ENCODE measurements at places on chromosomes 1 and 21. TPM values are rescaled to one million over a fixed set of nuclear protein-coding genes. Genes with fewer than 3 reads are reported as not detected.

Gene SLC6A9
- 62.2 TPM for total RNA-seq

Gene CHRM3
- total RNA-seq, result 0.56 TPM

Gene SPRR2D
- 430 TPM for total RNA-seq

Gene SERTAD4
- not detected for total RNA-seq

Gene AVPR1B
- not detected for total RNA-seq

Gene OR2L8
- total RNA-seq, result not detected

Gene RNF19B
- 38.0 TPM for total RNA-seq

DNA sequence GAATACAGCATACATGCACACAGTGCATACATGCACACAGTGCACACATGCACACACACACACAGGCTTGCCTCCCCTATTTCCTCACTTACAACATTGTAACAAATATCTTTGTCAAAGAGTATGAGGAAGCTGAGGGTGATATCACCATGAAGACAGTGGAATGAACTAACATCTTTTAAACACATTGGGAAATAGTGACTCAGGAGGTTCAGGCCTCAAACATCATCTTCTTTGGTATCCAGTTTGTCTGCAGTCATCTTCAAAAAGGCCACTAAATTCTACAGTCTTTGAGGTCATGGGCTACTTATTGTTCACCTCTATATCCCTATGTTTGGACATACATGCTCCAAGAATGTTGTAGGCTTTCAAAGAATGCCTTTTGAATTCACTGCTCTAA, 2.1 kb upstream of the LCE2B start:
- no peak for DNase-seq
- no peaks in the 10 kb centered on the region for H3K4me1 ChIP-seq
- H3K27me3 ChIP-seq, result peaks cover 44% of the 10 kb centered on the region
- no peaks in the 10 kb centered on the region for H3K36me3 ChIP-seq

DNA sequence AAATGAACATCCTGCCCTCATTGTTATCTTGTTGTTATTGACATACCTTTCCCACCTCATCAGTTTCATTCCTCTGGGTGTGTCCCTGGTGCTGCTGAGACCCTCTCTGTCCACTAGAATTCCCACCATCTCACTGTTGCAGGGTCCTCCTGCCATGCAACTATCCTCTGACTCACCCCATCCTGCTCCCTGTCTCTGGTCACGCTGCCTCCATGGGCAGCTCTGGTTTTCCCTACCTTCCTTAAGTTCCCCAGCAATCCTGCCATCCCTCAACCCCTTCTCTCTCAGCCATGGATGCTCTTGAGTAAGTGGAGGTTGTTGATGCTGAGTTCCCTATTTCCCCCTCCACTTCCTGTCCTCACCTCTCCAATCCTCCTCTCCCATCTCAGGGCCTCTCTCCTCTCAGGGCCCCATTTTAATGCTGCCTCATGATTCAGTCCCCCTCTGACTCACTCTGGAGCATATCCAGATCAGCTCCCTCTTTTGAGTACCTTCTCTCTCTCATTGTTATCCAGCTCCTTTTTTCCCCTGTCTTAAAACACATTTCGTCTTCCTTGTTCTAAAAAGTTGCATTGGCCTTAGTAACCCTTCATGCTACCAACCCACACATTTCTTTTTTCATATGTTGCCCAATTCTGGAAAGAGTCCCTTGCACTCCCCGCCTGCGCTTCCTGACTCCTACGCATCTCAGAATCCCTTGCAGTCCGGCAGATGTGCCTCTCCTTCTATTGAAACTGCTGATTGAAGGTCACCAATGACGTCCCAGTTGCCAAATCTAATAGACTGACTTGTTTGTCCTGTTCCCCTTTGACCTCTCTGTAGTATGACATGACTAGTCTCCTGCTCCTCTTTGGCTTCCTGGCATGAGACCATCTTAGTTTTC, 92.0 kb downstream of the CNIH3 start:
- no peaks in the 10 kb centered on the region for H3K36me3 ChIP-seq
- H3K4me3 ChIP-seq, result no peak overlapping the region
- H3K27me3 ChIP-seq, result peaks cover 10% of the 10 kb centered on the region
- H3K4me1 ChIP-seq, result peaks cover 11% of the 10 kb centered on the region

DNA sequence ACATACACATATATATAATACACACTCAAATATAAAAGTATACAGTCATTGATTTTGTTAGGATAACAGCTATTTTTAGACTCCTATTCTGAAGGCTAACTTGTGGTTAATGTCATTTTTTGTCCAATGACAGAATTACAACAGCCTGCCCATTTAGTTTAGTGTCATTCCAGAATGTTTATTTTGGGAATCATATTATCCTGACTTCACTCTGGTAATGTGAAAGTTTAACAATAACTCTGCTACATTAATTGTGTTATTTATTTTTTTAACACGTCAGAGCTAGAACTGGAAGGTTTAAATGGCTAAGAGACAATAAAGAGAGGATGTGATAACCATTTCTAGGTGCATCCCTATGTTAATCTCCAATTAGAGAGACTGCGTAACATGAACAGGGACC, 648.1 kb downstream of the USP25 start:
- H3K4me3 ChIP-seq, result no peak overlapping the region
- H3K27me3 ChIP-seq, result no peaks in the 10 kb centered on the region
- no peak overlapping the region for H3K27ac ChIP-seq
- no peaks in the 10 kb centered on the region for H3K36me3 ChIP-seq
- no peak for DNase-seq

- no peak overlapping the region for H3K4me3 ChIP-seq
- peaks cover 24% of the 10 kb centered on the region for H3K27me3 ChIP-seq
- no peak for DNase-seq
- no peak overlapping the region for H3K27ac ChIP-seq
Measured at GRCh38 chr1:234484991-234485739, 6.2 kb upstream of the TARBP1 start.

GRCh38 chr1:170153417-170153816, 7.7 kb downstream of the NTMT2 start:
- no peaks in the 10 kb centered on the region for H3K27me3 ChIP-seq
- H3K36me3 ChIP-seq, result no peaks in the 10 kb centered on the region
- H3K4me3 ChIP-seq, result no peak overlapping the region
- no peak overlapping the region for H3K27ac ChIP-seq
- H3K4me1 ChIP-seq, result no peaks in the 10 kb centered on the region

- H3K27ac ChIP-seq, result no peak overlapping the region
- H3K27me3 ChIP-seq, result no peaks in the 10 kb centered on the region
- DNase-seq, result peak; percentile 14
- no peaks in the 10 kb centered on the region for H3K36me3 ChIP-seq
- H3K4me1 ChIP-seq, result peaks cover 12% of the 10 kb centered on the region
- H3K4me3 ChIP-seq, result no peak overlapping the region
Measured at GRCh38 chr1:79945391-79945790, 938.9 kb upstream of the ADGRL4 start.

GRCh38 chr1:154178911-154179811, 12.7 kb downstream of the TPM3 start:
- H3K27ac ChIP-seq, result peak overlapping the region; percentile 96
- DNase-seq, result no peak
- peaks cover 54% of the 10 kb centered on the region for H3K4me1 ChIP-seq
- no peaks in the 10 kb centered on the region for H3K27me3 ChIP-seq

- H3K4me1 ChIP-seq, result peaks cover 19% of the 10 kb centered on the region
- H3K27me3 ChIP-seq, result no peaks in the 10 kb centered on the region
- peak; percentile 82 for DNase-seq
- H3K27ac ChIP-seq, result no peak overlapping the region
- H3K4me3 ChIP-seq, result no peak overlapping the region
Measured at GRCh38 chr1:16012590-16013219, 5.1 kb downstream of the HSPB7 start.

- peak; percentile 45 for DNase-seq
- no peak overlapping the region for H3K4me3 ChIP-seq
- H3K36me3 ChIP-seq, result peaks cover 25% of the 10 kb centered on the region
- H3K27ac ChIP-seq, result peak overlapping the region; percentile 61
- H3K4me1 ChIP-seq, result peaks cover 19% of the 10 kb centered on the region
- no peaks in the 10 kb centered on the region for H3K27me3 ChIP-seq
Measured at GRCh38 chr1:13766592-13767564, 66.9 kb downstream of the PRDM2 start.

DNA sequence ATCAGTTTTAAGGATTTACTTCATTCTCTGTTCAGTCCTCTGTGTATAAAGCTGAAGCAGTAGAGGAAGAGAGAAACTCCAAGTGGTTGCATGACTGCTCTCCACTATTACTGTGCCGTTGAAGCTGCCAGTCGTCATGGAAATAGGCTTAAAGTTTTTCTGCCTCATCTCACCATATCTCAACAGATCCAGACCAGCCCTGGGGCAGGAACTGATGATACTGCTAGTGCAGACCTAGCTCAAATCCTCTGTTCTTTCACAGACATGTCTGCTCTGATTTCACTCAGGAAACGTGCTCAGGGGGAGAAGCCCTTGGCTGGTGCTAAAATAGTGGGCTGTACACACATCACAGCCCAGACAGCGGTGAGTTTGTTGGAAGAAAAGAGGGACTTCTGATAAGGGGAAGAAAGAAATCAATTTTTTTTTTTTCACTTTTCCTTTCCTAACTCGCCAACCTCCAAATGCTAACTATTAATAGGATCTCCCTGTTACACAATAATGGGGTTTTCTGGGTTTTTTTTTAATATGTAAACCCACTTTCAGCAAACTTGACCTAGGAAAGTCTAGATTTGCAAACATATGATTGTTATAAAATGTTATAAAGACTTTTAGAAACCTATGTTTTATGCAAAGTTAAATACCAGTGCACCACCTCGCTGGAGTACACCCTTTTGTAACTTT, 22.2 kb upstream of the STRIP1 start:
- H3K27me3 ChIP-seq, result no peaks in the 10 kb centered on the region
- H3K4me1 ChIP-seq, result peaks cover 6% of the 10 kb centered on the region
- no peak for DNase-seq
- H3K4me3 ChIP-seq, result no peak overlapping the region
- H3K27ac ChIP-seq, result no peak overlapping the region
- peaks cover 79% of the 10 kb centered on the region for H3K36me3 ChIP-seq

GRCh38 chr1:1137256-1138045, 21.6 kb upstream of the C1orf159 start:
- H3K27ac ChIP-seq, result no peak overlapping the region
- H3K4me1 ChIP-seq, result no peaks in the 10 kb centered on the region
- no peak overlapping the region for H3K4me3 ChIP-seq
- H3K36me3 ChIP-seq, result no peaks in the 10 kb centered on the region
- H3K27me3 ChIP-seq, result no peaks in the 10 kb centered on the region
- no peak for DNase-seq

DNA sequence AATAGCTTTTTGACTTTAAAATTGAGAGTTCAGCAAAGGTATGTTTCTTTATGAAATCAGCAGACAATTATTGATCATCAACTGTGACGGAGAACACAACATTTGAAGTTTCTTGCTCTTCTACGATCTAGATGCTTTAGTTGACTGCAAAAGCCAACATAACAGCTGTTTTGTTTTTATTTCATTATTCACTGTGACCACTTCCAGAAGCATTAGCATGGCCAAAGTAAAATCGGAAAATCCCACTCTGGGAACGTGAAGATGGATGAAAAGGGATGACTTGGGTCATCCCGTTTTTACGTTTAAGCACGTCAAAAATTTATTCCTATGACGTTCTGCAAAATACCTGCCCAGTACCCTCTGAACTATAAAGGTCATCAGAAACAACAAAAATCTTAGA, 833.0 kb upstream of the ADAMTS5 start:
- H3K4me3 ChIP-seq, result no peak overlapping the region
- H3K36me3 ChIP-seq, result no peaks in the 10 kb centered on the region
- H3K27me3 ChIP-seq, result no peaks in the 10 kb centered on the region
- H3K4me1 ChIP-seq, result no peaks in the 10 kb centered on the region
- no peak for DNase-seq

GRCh38 chr1:173554541-173555250, 48.2 kb downstream of the SLC9C2 start:
- peak; percentile 42 for DNase-seq
- H3K4me1 ChIP-seq, result peaks cover 16% of the 10 kb centered on the region
- H3K4me3 ChIP-seq, result no peak overlapping the region
- H3K27ac ChIP-seq, result peak overlapping the region; percentile 65
- H3K36me3 ChIP-seq, result no peaks in the 10 kb centered on the region
- H3K27me3 ChIP-seq, result no peaks in the 10 kb centered on the region

- H3K4me1 ChIP-seq, result peaks cover 22% of the 10 kb centered on the region
- peak; percentile 39 for DNase-seq
- H3K27me3 ChIP-seq, result no peaks in the 10 kb centered on the region
- peaks cover 81% of the 10 kb centered on the region for H3K36me3 ChIP-seq
- no peak overlapping the region for H3K4me3 ChIP-seq
- peak overlapping the region; percentile 21 for H3K27ac ChIP-seq
Measured at GRCh38 chr1:207336559-207337467, 15.3 kb downstream of the CD55 start.

- H3K4me3 ChIP-seq, result no peak overlapping the region
- DNase-seq, result no peak
- H3K36me3 ChIP-seq, result no peaks in the 10 kb centered on the region
- no peak overlapping the region for H3K27ac ChIP-seq
Measured at GRCh38 chr1:29853716-29854330, 617.5 kb downstream of the PTPRU start.

Data from MCF 10A (cell line).